Naive thymus-derived CD4-positive, alpha-beta T cell (primary cell): ENCODE measurements at places on chromosomes 11 and 22. TPM values are rescaled to one million over a fixed set of nuclear protein-coding genes. Genes with fewer than 3 reads are reported as not detected.

DNA sequence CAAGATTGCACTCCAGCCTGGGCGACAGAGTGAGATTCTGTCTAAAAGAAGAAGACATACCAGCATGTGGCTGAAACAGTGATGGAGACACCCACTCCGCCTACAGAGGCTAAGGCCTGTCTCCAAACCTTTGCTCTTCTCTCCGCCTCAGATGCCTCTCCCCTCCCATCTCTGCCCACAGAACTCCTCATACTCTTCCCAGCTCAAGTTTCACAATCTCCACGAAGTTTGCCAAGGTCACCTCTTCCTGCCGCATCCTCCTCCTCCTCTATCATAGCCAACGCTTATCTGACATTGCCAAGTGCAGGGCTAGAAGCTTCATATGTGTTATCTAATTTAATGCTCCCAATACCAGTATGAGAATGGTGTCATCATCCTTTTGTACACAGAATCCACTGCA is 25.9 kb upstream of the FBLN1 start:
- no peak for DNase-seq

GRCh38 chr22:27331526-27332281 is 469.9 kb downstream of the MN1 start:
- no peak for DNase-seq

GRCh38 chr22:49243335-49243734 is 584.3 kb downstream of the BRD1 start:
- no peak for DNase-seq

- peak; percentile 52 for DNase-seq
Measured at GRCh38 chr22:43993072-43993760, 30.9 kb upstream of the PARVB start.

GRCh38 chr11:117789241-117789640 is 7.8 kb downstream of the DSCAML1 start:
- DNase-seq, result no peak

- DNase-seq, result no peak
Measured at GRCh38 chr11:80462211-80462610, 1021.4 kb upstream of the TENM4 start.

GRCh38 chr22:25555586-25555985 is 8.9 kb upstream of the GRK3 start:
- DNase-seq, result no peak

GRCh38 chr11:104390651-104391050 is 226.7 kb upstream of the PDGFD start:
- DNase-seq, result no peak

- no peak for DNase-seq
Measured at GRCh38 chr11:69889400-69890318, 70.4 kb upstream of the FGF3 start.

GRCh38 chr11:110190885-110191284 is 97.7 kb downstream of the ZC3H12C start:
- no peak for DNase-seq

The VPREB1 gene
- not detected for total RNA-seq

The TPBGL gene
- total RNA-seq, result 0.27 TPM
